Mammary epithelial cell (primary cell): ENCODE measurements at places on chromosomes 16 and 17. TPM values are rescaled to one million over a fixed set of nuclear protein-coding genes. Genes with fewer than 3 reads are reported as not detected.

The TMC5 gene
- polyA plus RNA-seq = 0.11 TPM

The SLC5A11 gene
- polyA plus RNA-seq = 0.01 TPM

GRCh38 chr16:17224350-17224749 lies 246.4 kb downstream of the XYLT1 start:
- no peak for DNase-seq

The GPR142 gene
- not detected for polyA plus RNA-seq

DNA sequence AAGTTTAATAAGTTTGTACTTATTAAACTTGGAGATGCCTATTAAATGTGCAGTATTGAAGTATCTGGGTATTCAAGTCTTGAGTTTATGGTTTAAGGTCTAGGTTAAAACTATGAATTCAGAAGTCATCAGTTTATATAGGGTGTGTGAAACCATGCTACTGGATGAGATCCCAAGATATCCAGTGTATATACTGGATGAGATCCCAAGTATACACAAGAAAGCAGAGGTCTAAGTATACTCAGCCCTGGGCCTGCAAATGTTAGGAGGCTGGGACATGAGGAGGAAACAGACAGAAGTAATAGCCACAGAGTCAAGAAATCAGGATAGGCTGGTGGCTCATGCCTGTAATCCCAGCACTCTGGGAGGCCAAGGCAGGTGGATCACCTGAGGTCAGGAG lies 194.4 kb upstream of the AXIN2 start:
- DNase-seq = no peak
